ENCODE measurements at places on chromosomes 1 and 21.

GRCh38 chr1:233668725-233669294, 54.9 kb downstream of the KCNK1 start:
- no peak for DNase-seq
- H3K4me1 ChIP-seq, result no peaks in the 10 kb centered on the region
- no peaks in the 10 kb centered on the region for H3K27me3 ChIP-seq
- no peaks in the 10 kb centered on the region for H3K36me3 ChIP-seq
- H3K27ac ChIP-seq, result no peak overlapping the region
- H3K4me3 ChIP-seq, result no peak overlapping the region

GRCh38 chr1:57553666-57554065, 129.8 kb upstream of the DAB1 start:
- no peak overlapping the region for H3K27ac ChIP-seq
- no peaks in the 10 kb centered on the region for H3K36me3 ChIP-seq
- no peaks in the 10 kb centered on the region for H3K27me3 ChIP-seq
- no peaks in the 10 kb centered on the region for H3K4me1 ChIP-seq

- no peak overlapping the region for H3K27ac ChIP-seq
Observed at GRCh38 chr1:174197547-174197946, 38.2 kb downstream of the RABGAP1L start.

GRCh38 chr1:101479945-101480344, 243.1 kb downstream of the S1PR1 start:
- H3K4me3 ChIP-seq, result no peak overlapping the region
- no peaks in the 10 kb centered on the region for H3K36me3 ChIP-seq
- no peak for DNase-seq
- no peaks in the 10 kb centered on the region for H3K4me1 ChIP-seq

DNA sequence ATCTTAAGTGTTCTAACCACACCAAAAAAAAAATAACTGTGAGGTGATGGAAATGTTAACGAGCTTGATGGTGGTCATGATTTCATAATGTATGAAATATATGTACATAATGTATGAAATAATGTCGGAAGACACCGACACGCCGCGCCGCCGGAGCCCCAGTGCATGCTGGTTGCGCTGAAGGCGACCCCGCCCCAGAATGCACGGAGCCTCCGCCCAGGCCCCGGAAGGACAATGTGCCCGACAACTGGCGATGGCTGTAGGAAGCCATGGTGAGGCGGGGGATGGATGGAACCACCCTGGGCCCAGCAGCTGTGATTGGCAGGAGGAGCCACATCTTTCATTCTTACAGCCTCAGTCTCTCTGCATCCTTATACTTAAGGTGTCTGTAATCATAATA, 7.4 kb downstream of the OR2T10 start:
- no peaks in the 10 kb centered on the region for H3K4me1 ChIP-seq
- no peak overlapping the region for H3K27ac ChIP-seq
- H3K27me3 ChIP-seq, result no peaks in the 10 kb centered on the region
- no peak overlapping the region for H3K4me3 ChIP-seq
- H3K36me3 ChIP-seq, result no peaks in the 10 kb centered on the region

Data from natural killer cell (primary cell).